ENCODE measurements at places on chromosomes 1 and 21.

- DNase-seq = no peak
Measured at GRCh38 chr1:225598847-225599246, 54.1 kb downstream of the ENAH start.

- no peak for DNase-seq
Measured at GRCh38 chr1:158146165-158146564, 34.5 kb upstream of the CD1D start.

- DNase-seq = peak; percentile 13
Measured at GRCh38 chr1:17335821-17336710, 28.1 kb downstream of the PADI4 start.

DNA sequence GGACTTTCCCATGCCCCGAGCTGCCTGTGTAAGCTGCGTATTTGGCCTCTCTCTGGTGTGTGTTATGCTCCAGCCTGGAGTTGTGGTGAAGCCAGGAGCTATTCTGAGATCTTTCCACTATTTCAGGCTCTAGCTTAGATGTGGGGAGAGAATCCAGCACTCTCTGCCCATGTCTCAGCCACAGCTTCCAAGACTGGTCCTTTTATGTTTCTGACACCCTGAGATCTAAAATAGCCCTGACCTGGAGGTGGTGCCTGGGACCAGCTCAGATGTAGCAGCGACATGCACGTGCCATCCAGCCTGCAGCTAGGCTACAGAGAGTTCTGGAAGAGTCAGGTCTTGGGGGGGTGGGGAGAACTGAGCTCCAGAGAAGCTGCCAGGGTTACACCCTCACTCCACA is 76.5 kb downstream of the TENT5C start:
- no peak for DNase-seq

DNA sequence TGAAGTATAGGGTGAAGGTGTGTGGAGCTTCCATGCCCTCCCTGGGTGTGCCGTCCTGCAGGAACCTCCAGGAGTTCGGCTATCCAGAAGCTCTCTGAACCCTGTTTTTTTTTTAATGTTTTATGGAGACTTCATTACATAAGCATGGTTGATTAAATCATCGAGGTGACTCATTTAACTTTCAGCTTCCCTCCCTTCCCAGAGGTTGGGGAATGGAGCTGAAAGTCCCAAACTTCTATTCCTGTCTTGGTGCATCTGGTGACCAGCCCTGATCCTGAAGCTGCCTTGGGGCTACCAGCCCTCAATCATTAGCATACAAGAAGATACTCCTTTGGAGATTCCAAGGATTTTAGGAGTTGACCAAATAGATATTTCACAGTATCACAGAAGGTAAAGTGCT is 9.5 kb downstream of the RRP15 start:
- no peak for DNase-seq

GRCh38 chr1:166933140-166933539 is 42.2 kb downstream of the ILDR2 start:
- no peak for DNase-seq

DNA sequence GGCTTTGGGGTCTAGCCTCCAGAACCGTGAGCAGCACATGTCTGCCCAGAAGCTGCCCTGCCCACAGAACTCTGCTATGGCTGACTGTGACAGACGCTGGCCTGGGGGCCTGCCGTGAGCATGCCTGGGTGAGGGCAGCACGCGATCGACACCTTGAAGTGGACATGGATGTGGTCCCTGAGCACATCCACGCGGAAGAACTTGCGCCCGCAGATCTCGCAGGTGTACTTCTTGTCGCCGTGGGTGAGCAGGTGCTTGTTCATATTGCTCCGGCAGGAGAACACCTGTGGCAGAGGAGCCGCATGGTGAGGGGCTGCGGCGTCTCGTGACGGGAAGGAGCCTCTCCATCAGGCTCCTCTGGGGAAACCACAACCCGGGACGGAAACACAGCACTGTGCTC is 56.0 kb downstream of the PRDM15 start:
- DNase-seq = no peak

DNA sequence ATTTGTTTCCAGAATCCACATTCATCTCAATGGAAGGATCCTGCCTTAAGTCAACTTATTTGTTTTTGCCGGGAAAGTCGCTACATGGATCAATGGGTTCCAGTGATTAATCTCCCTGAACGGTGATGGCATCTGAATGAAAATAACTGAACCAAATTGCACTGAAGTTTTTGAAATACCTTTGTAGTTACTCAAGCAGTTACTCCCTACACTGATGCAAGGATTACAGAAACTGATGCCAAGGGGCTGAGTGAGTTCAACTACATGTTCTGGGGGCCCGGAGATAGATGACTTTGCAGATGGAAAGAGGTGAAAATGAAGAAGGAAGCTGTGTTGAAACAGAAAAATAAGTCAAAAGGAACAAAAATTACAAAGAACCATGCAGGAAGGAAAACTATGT is 2.6 kb downstream of the GADD45A start:
- DNase-seq = no peak

- no peak for DNase-seq
Measured at GRCh38 chr1:197210426-197210825, 57.6 kb upstream of the CRB1 start.

DNA sequence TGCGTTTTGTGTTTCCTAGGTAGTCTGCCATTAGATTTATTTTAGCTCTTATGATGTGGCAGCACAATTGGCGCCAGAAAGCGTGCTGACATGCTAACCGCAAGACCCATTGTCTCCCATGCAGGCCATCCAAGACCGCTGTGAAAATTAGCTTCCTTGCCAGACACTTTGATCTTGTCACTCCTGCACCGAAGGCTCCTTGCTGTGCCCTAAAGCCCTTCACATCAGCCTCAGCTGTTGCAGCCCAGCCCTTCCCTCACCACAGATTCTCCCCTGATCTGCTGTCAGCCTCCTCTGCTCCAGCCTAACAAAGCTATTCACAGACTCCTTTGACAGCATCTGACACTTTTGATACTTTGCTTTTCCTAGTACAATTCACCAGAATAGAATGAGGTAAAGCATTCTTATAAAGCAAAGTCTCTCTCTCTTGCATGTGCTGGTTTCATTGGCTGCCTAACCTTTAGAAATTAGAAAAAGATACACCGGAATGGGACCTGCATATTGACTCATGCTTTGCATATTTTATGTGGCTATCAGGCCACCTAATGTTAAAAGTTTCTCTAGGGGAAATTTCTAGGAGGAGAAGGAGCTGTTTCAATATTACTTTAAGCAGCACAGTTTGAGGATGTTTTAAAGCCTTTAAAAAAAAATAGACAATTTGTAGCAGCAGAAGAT is 280.3 kb upstream of the FMN2 start:
- no peak for DNase-seq

- DNase-seq = no peak
Measured at GRCh38 chr1:68495968-68496679, 758 bp downstream of the DEPDC1 start.

DNA sequence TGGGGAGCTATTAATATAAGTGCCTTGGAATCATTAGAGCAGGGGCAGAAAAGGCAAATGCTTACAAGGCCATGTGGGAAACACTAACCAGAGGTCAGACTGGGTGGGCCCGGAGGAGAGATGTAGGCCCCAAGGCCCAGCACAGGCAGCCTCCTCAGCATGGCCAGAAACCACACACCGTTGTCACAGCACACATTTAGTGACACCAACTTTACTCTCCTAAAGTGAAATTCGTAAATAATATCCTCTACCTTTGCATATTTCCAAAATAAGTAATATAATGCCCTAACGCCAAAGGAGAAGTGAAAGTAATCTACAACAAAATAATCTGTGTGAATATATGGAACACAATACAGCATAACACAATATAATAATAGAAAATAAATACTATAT is 62.6 kb downstream of the KIF21B start:
- DNase-seq = no peak

GRCh38 chr21:32181457-32181856 is 97.4 kb downstream of the MIS18A start:
- no peak for DNase-seq

- DNase-seq = no peak
Measured at GRCh38 chr1:83012950-83013349, 986.0 kb downstream of the TTLL7 start.

GRCh38 chr1:7550981-7551380 is 220.1 kb upstream of the VAMP3 start:
- DNase-seq = no peak

GRCh38 chr1:230012741-230013140 is 54.3 kb upstream of the GALNT2 start:
- DNase-seq = no peak

DNA sequence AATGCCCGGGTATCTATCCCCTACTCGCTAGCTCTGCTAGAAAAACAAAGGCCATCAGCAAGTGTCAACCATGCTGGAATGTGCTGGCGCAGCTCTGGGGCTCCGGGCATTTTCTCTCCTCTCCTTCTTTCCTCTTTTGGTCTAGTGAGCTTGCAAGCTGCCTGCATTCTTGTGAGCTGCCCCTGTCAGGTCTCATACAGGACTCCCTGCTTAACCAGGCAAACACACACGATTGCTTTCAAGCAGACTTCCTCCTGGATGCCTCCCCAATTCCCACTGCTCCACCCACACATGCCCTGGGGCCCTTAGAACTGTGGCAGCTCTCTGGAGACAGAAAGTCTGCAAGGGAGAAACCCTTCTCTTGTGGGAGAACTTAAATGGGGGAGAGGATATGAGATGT is 35.7 kb upstream of the SUCO start:
- DNase-seq = no peak

GRCh38 chr1:235642011-235642942 is 7.3 kb downstream of the GNG4 start:
- no peak for DNase-seq

DNA sequence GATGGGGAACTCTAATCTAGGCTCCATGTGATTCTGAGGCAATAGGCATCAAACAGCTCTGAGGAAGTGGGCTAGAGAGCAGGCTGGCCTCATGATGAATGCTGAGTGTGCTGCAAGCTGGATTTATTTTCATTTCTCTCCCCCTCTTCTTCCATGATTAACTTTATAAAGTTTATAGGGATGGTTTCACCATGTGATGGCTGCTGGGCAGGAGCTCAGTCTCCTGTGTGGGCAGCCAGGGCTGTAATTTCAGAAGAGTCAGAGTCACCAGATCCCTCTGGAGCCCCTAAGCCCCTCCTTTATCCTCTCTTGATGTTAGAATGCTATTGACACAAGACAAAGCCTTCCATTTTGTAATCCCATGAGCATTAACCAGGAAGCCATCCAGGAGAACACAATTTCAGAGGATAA is 143.6 kb downstream of the CNIH3 start:
- no peak for DNase-seq

DNA sequence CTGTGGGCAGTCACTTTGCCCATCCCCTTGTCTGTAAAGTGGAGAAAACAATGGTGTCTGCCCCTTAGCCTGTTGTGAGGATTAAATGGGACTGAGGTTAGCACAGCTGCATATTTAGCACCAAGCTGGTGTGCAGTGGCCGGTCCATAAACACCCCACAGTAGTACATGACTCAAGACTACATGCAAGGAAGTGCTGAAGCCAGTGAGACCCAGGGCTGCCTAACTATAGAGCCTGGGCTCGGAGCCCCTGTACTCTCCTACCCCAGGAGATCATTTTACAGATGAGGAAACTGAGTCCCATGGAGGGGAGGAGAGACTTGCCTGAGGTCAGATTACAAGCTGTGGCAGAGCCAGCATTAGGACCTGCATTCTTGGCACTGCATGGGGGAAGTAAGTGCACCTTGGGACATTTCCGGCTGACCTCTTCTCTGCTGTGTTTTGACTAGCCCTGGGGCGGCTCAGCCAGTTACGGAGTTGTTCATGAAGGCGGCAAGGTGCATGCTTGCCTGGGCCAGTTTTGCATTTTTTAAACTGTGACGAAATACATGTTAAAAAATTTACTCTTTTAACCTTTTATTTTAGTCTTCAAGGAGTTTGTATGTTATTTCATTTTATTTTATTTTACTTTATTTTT is 3.2 kb downstream of the SERINC2 start:
- DNase-seq = no peak

DNA sequence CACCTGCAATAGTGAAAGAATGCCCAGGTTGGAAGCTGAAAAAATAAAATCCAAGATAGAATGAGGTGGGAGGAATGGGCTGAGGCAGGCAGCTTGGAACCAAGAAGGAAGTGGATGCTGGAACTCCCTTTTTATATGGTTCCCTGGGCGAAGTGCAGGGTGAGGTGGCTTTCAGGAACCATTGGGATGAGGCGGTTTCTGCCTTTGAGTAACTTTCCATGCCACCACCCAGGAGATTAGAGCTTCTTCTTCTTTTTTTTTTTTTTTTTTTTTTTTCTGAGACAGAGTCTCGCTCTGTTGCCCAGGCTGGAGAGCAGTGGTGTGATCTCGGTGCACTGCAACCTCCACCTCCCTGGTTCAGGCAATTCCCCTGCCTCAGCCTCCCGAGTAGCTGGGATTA is 17.8 kb upstream of the MRPS6 start:
- no peak for DNase-seq

GRCh38 chr1:221612047-221612777 is 129.7 kb downstream of the DUSP10 start:
- DNase-seq = no peak

GRCh38 chr1:201072149-201072548 is 40.1 kb downstream of the CACNA1S start:
- no peak for DNase-seq

DNA sequence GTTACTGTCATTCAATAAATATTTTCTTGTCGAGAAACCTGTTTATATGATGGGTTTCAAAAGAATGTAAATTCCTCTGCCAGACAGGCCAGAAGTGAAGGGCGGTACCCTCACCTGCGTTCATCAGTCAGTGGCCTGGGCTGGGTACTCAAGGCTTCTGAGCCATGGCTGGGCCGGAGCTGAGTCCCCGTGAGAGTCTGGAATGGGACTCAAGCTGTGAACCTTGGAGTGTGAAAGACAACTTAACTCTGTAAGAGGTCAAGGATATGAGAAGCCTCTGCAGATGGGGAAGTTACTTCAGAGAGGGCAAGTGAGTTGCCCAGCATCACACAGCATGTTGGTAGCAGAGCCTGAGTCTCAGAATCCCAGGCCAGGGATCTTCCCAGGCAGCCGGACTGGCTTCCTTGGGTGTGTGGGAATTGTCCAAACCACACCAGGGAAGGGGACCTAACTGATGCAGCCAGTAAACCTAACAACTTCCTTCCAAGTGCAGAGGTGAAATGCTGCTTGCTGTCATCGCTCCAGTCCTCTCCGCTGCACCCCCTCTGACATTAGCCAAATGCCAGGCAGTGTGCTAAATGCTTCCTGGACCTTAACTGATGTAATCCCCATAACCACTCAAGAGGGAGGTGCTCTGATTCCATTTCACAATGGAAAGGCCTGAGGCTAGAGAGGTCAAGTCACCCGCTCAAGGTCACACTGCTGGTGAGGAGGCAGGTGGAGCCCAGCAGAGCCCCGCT is 4.8 kb downstream of the DISP3 start:
- DNase-seq = no peak

GRCh38 chr1:95226781-95227660 is 7.0 kb upstream of the RWDD3 start:
- DNase-seq = no peak

DNA sequence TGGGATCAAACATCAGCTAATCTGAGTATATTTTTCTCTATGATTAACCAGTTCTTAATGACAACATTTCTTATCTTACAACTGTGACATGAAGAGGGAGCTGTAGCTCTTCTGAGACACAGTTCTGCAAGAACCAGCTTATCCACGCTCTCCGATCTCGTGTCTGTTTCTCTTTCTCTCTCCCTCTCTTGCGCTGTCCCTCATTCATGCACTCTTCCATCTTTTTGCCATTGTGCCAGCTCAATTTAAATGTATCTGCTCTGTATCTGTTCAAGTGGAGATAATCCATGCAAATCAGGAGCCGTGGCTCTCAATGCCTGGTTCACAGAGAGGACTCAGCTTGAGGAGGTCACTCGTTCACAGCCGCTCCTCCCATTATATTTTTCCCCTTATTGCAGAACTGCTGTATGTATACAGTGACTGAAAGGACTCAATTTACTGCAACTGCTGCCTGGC is 494.7 kb upstream of the ADGRL2 start:
- peak; percentile 1 for DNase-seq

Measured in caudate nucleus (tissue), 63 donors.